ENCODE measurements at places on chromosomes 2 and 18. TPM values are rescaled to one million over a fixed set of nuclear protein-coding genes. Genes with fewer than 3 reads are reported as not detected.

Gene ALPG
- total RNA-seq = not detected

Gene SIX3
- total RNA-seq = not detected

Gene PAX8
- 2.3 TPM for total RNA-seq

Gene SERPINB11
- not detected for total RNA-seq

Gene DYSF
- total RNA-seq = 4.8 TPM

Gene EVX2
- not detected for total RNA-seq

Gene IL36G
- total RNA-seq = not detected

Gene MROH2A
- total RNA-seq = not detected

Gene PDE11A
- total RNA-seq = not detected

Gene PSMA8
- total RNA-seq = 1.4 TPM

Gene POTEC
- not detected for total RNA-seq

Gene RGPD4
- total RNA-seq = 0.64 TPM

Gene PRSS56
- total RNA-seq = not detected

Gene CDH19
- not detected for total RNA-seq

Gene DOK6
- not detected for total RNA-seq

Data from CD8-positive, alpha-beta memory T cell (primary cell).